ENCODE measurements at places on chromosomes 12 and 14.

DNA sequence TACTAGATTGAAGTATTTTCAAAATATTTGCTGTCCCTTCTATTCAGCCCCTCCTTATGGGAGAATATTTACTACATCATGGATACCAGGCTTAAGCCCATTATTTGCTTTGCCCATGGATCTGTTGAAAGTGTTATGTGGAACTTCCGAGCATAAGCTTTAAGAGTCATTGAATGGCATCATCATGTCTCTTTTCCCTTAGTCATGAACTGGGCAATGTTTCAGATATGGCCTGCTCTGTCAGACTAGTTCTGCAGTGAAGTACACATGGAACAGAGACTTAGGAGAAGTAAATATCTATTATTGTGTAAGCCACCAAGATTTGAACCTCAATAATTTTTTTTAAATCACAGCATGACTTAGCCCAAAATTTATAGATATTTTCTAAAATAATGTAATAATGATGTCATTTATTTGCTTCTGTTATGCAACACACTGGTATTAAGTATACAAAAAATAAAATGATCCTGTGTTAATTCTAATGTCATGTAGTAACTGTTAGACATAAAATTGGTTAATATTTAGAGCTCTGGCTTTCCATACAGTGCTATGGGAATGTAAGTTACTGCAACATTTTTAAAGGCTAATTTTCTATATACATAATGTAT is 1097.3 kb downstream of the SLC16A7 start:
- DNase-seq = no peak

GRCh38 chr12:93366422-93366821 is 11.3 kb upstream of the NUDT4 start:
- no peak for DNase-seq

DNA sequence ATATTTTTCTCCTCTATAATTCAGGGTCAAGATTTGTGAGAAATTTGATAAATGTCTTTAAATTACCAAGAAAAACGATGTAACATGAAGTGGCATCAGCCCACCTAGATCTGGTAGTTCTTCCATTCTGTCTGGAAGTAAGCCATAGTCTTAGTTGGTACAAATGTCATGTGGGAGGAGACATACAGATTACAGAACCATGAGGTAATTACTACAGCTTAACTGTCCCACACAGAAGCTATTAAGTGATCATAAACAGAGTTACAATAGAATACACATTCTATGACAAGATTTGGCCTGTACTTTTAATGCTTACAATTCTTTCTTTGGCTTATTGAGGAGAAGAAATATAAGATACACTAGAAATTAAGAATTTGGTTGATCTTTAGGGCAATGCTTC is 13.7 kb upstream of the SIX1 start:
- no peak for DNase-seq

DNA sequence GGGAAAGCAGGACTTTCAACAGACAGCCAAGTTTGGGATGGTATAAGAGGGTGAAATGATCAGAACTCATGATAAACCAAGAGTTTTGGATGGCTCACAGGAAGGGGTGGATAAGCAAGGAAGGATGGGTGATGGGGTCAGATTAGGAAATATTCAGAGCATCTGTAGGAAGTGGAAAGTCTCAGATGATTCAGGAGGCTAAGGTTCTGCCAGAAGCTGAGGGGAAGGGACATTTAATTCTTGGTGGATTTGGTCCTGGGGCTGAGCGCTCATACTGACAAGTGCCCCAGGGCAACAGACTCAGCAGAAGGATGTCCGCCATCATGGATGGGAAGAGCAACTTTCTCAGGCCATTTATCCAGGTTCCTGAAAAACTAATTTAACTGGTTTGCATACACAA is 28.4 kb upstream of the BDKRB2 start:
- no peak for DNase-seq

GRCh38 chr14:91021991-91022621 is 38.3 kb downstream of the RPS6KA5 start:
- DNase-seq = no peak

DNA sequence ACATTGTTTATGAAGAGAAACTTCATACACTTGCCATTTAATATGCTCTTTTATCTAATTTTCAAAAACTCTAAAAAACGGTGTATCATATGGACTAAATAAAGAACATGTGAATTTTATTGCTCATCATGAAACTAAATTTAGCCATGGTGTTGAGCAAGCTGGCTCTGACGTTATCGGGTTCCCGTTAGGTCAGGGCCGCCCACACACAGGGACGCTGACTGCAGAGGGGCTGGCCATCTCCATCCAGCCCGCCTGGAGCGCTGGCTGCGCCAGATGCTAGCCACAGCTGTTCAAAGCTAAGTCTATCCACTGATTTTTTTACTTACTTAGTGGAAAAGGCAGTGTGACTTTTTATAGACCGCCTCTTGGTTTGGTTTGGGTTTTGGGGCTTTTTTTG is 36.5 kb upstream of the DYNC1H1 start:
- DNase-seq = peak; percentile 81

DNA sequence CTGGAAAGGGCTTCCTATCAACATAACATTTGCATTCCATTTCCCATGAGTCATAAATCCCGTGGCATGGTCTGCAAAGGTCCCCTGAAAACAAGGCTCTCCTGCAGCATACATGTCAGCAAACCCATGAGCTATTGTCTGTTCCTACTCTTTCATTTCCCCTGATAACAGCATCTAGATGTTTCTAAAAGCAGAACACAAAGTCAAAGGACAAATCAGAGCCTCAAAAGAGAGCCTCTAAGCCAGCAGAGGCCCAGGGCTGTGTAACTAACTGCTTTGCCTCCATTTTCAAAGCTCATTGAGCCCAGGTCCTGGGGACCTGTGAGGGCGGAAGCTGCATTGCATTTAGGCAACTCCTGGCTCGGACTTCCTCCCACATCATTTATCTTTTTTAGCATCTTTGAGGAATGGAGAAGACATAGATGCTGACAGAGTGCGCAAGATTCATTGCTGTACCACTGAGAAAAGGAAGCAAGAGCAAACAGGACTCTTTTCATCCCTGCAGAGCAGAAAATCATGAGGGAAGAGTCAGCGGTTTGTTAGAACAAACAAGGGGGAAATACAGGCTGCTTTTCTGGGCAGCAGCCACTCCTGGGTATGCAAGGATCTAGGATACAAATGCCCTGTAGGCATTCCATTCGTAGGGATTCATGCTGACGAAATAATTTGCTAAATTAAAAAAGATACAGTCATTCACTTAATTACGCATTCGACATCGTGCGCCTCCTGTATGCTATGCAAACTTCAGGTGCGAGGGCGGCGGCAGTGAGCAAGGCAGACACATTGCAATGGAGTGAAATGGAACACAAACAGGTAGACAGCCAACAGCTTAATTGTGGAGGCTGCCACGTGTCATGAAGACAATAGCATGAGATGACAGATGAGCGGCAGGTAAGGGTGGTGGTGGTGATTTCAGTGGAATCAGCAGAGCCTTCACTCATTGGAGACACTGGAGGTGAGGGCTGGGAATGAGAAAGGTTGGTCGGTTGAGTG is 131.0 kb downstream of the TMEM132D start:
- no peak for DNase-seq

DNA sequence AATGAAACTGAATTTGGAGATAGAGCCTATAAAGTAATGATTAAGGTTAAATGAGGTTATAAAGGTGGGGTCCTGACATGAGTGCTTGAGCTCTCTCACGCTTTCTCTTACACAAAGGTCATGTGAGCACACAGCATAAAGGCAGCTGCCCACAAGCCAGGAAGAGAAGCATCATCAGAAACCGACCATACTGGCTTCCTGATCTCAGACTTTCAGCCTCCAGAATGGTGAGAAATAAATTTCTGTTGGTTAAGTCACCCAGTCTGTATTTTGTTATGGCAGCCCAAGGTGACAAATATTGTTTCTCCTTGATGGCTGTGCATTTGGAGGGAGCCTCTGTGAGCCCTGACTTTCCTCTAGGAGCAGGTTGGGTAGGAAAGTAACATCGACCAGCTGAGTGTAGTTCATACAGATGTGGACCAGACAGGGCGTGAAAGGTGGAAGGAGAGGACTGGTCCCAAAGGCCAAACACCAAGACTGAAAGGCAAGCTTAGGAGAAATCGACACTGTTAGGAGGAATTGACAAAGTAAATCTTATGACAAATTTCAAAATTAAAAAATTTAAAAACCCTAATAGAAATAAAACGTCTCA is 97.6 kb upstream of the SLC38A2 start:
- no peak for DNase-seq

GRCh38 chr14:90168425-90169105 is 87.8 kb upstream of the PSMC1 start:
- DNase-seq = no peak

- no peak for DNase-seq
Measured at GRCh38 chr12:116186482-116187150, 90.9 kb downstream of the MED13L start.

GRCh38 chr14:62130441-62130840 is 368.2 kb downstream of the SNAPC1 start:
- DNase-seq = no peak

DNA sequence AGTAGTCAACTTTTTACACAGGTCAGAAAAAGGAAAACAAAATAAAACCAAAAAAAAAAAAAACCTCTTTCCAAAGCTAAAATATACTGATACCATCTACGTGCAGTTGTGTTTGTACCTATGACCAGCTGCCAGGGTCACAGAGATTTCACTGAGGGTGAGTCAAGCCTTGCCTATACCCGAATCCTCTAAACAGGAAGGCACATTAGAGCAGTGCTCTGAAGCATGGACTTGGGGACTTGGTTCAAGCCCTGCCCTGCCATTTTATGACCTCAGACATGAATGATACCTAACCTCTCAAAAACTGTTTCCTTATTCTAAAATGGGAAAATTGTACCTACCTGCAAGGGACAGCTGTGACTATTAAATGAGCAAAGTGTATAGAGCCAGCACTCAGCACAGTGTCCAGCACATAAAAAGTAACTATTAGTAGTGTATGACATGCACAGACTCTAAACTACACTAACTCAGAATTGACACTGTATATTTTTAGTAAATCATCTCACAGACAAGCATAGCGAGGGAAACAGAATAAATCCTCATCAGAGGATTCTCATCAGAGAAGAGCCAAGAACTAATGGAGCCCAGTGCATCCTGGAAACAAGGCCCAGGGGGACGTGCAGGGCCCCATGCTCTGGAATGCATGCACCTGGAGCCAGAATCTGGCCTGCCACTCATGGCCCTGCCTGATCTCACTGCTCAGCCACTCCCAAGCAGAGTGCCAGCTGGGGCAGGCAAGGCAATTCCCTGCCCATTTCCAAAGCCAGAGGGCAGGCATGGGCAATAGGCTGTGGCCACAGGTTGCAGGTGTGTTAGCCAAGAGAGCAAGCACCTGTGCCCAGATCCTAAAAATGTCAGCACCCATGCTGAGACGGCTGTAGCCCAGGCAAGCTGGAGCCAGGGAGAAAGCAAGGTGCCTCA is 57.0 kb downstream of the NT5DC3 start:
- DNase-seq = no peak

- no peak for DNase-seq
Measured at GRCh38 chr12:3996322-3996721, 123.1 kb upstream of the PARP11 start.

- DNase-seq = no peak
Measured at GRCh38 chr12:125164541-125164940, 99.3 kb downstream of the AACS start.

DNA sequence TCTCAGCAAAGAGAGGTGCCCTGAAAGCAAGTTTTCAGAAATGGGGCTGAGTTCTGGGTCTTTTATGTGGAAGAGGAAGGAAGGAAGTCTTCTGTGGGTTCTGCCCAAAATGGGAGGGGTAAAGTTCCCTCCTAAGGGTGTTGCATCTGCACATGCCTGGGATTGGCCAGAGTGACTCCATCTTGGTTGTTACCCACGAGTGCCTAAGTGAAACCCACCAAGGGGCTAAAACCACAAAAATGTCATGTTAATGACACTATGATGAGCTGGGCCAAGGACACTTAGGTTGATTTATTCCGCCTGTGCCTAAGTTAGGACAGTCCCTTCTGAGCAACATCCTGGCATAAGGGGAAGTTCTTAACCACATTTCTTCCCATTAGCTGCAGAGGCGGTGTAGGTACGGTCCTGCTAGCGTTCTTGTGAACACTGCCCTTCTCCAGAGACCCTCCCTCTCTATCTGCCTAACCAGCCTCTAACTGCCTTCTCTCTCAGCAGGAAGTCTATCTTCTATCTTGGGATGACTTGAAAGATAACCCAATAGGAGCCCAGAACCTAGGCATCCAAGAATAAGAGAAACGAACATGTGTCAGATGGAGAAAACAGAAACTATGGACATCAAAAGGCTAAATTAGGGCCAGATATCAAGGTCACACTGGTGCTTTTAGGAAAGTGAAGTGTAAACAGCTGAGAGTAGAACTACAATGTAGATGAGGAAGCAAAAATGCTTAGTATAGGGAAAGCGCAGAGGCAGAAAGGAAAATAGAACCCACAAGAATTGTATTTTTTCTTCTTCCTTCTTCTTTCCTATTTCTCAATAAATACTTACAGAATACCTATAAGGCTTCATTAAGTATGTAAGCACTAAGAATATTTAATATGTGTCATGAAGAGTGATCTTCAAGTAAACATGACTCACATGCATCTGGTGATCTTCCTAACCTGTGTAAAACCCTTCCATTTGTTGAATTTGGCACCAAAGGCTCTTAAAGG is 104.2 kb upstream of the AMN1 start:
- no peak for DNase-seq

DNA sequence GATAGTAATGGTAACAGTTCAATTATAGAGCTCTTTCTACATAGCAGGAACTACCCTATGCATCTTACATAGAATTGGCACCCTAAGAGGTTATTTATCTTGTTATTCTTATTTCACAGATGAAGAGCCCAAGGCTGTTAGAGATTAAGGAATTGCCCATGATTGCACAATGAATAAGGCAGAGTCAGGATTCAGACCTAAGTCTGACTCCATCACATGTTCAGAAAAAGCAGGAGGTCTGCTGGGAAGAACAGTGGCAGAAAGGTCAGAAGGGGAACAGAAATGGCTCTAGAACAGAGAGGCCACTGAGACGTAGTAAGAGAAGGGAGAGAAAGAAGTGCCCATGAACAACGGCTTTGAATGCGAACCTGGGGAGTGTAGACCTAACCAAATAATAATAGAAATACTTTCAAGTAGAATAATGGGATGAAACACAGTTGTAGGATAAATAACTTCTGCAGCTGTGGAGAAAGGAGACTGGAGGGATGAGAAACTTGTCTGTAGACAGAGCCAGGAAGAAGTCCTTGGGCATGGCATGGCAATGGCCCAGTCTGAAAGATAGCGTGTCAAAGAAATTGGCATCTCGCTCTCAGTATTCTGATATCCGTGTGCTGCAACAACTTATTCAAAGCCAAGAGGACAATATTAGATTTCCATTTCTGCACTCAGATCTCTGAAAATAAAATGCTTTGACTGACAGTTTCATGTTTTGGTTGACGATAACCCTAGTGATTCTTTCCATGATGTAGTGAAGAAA is 17.6 kb downstream of the MYBPC1 start:
- DNase-seq = no peak

- DNase-seq = no peak
Measured at GRCh38 chr12:68445824-68446223, 113.7 kb upstream of the MDM1 start.

DNA sequence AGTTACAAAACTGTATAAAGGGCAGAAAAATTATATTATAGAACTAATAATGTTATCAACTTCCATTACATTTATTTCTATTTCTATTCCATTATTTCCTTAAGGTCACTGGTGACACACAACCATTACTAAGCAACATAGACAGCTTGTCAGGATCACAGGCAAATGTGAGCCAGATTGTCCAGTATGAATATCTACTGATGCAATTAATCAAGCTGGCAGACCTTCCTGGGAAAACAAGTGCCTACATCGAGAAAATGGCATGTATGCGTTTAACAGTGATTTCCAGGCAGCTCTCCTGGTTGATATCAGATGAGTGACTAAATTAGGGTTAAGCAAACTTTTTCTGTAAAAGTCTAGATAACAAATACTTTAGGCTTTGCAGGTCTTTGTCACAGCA is 36.9 kb upstream of the TSPAN8 start:
- peak; percentile 74 for DNase-seq
